HEK293T (cell line): ENCODE measurements at places on chromosomes 12 and 14.

- no peak for DNase-seq
Measured at GRCh38 chr14:50961605-50962221, 17.4 kb upstream of the PYGL start.

DNA sequence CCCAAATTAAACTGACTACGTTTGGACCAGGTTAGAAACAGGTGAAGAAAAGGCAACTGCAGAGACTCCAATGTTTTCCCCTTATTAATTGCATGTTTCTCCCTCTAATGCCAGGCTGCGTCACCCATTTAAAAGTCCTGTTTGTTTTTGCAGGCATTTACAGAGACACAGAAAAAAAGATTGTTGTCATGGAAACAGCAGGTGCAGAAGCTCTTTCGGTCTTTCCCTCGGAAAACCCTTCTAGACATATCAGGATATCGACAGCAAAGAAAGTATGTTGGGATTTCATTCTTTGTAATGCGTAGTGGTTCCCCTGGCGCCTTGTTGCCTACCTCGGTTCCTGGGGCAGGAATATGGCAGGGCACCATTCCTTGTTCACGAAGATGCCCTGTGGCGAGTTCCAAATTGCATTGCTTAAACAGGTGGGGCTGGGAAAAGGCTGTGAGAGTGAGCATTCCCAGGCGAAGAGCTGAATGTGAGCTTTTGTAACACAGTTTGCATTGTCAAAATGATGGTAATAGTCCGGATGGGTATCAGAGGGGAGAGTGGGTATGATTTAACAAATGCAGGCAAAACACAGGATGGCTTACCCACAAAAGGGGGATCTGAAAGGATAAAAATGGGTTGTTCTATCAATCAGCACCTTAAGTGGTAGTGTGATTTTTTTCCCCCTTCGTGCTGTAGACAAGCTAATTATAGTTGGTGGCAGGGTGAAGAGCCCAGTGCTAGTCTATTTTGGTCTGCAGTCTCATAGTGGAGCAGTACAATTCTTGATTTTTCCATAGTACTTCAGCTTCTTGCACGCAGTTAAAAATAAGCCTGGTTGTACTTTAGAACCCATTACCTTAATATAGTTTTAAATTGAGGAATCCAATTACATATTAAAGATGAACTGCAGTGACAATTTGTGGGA is 132.4 kb downstream of the GCH1 start:
- DNase-seq: no peak

DNA sequence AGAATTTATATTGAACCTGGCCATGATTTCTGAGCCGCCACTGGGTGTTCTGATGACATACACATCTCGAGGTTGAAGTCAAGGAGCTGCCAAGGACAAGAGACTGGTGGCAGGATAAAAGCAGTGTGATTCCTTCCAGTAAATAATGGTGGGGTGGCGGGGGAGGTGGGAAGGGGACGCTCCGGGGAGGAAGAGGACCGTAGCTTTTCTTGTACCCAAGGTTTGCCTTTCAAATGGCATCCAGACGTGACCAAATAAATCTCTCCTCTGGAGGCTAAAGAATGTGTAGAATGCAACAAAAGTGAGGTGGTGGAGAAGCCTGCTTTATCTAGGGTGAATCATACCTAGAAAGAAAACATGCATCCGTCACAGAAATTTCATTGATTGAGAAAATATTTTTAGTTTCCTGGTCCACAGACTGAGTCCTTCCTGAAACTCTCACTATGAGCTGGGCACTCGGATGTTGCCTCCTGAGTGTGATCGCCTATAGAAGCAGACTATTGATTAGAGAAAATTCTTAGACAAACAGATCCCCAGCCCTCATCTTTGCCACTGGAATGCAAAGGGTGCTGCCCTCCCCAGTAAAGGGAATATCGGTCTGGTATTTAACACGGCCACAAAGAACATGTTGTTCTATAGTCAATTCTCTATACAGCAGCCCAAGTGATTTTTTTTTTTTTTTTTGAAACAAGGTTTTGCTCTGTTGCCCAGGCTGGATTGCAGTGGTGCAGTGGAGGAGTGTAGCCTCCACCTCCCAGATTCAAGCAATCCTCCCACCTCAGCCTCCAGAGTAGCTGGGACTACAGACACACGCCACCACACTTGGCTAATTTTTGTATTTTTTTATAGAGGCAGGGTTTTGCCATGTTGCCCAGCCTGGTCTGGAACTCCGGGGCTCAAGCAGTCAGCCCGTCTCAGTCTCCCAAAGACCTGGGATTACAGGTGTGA is 112.1 kb downstream of the DPF3 start:
- DNase-seq: no peak

GRCh38 chr14:94613720-94614644 is 1.8 kb downstream of the SERPINA3 start:
- DNase-seq: no peak
